ENCODE measurements at places on chromosomes 2 and 18.

- no peak for DNase-seq
Observed at GRCh38 chr2:75998451-75998850, 287.7 kb upstream of the GCFC2 start.

DNA sequence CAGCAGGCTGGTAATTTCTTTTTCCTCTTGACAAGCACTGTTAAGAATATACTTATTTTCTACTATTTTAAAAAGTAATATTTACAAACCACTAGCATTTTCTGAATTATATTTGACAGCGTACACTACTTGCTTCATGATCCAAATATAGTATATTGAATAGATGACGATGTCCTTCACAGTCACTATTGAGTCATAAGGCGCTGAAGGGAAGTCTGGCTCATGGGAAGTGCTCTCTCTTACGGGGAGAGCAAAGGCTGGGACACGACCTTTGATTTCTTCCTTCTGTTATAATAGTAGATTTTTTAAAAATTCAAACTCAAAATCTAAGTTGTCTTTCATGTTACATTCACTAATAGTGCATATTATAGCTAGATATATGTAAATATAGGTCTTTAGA lies 357.1 kb downstream of the SOCS6 start:
- no peak for DNase-seq

- DNase-seq = no peak
Observed at GRCh38 chr2:37992601-37993000, 67.5 kb downstream of the RMDN2 start.

DNA sequence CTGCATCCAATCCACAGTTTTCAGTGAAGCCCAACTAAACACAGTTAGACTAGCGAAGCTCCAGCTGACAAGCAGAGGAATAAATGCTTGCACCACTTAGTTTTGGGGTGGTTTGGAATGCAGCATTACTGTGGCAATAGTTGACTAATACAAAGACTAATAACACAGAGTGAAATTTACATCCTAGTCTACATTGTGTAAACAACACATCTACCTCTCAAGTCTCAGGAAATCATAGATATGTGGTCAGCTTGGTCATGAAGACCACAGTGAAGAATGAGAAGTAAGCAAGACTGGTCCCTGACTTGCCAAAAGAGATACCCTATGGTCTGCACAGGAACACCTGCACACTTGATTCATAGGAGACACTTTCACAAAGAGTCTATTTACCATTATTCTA lies 155.1 kb upstream of the TANK start:
- DNase-seq = no peak

DNA sequence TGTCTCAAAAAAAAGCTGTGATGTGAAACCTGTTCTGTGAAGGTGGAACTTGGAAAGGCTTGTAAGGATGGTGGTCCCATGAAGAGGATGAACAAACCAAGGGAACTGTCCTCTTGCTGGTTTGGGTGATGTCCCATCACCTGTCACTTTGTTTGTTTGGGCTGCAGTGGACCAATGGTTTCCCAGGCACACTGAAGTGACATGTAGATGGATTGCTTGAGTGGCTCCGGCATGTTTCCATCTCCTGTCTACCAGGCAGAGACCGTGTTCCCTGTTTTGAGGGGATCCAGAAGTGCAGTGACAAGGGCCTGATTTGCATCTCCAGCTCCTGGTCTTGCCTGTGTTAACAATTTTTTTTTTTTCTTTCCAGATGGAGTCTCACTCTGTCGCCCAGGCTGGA lies 8.9 kb downstream of the NEDD4L start:
- no peak for DNase-seq

DNA sequence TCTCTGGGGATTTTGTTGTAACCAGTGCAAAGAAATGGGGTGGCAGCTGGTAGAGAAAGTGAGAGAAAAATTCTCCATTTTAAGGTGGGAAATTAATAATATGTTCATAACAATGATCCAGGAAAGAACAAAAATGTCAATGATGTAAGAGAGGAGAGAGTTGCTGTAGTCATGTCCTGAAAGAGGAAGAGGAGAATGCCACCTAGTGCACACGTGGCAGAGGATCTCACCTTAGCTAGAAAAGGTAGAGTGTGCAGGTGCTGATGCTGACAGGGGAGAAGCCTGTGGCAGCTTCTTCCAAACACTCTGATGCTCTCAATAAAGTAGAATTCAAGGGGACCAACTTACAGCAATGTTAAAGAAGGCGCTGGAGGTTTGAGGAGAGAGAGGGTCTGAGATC lies 282.9 kb upstream of the PKDCC start:
- DNase-seq = no peak

DNA sequence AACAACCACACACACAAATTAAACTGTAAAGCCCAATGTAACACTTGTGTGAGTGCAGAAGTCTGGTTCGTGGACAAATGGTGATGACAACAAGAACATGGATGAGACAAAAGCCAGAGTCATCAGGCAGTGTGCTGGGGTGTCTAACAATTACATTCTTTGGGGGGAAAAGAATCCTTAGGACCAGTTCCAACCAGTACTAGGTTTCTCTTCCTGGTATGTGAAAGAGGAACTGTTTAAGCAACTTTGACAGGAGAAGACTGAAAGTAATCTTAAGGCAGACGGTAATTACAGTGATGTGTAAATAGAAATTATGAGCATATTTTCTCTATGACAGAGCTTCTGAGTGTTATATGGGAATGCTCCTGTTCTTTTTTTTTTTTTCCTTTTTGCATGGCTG lies 133.4 kb downstream of the AFF3 start:
- DNase-seq = no peak

DNA sequence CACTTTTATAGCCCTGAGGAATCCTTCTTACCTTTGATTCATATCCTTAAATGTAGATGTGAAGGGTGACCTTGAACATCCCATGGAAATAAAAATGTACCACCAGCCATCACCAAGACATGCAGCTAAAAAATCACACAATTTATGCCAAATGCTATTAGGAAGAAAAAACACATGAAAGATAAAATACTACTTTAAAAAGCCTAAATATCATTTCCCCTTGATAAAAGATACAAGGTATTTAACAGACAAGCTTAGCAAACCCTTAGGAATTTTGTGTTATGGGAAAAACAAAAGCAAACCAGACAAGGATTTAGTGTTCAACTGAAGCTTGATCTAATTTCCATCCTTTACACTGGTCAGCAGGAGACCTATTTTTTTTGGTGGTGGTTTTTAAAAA lies 255.0 kb downstream of the ICOS start:
- no peak for DNase-seq

- DNase-seq = no peak
Observed at GRCh38 chr2:64485961-64486360, 32.0 kb downstream of the LGALSL start.

- no peak for DNase-seq
Observed at GRCh38 chr2:233419602-233420391, 65.5 kb downstream of the DGKD start.

DNA sequence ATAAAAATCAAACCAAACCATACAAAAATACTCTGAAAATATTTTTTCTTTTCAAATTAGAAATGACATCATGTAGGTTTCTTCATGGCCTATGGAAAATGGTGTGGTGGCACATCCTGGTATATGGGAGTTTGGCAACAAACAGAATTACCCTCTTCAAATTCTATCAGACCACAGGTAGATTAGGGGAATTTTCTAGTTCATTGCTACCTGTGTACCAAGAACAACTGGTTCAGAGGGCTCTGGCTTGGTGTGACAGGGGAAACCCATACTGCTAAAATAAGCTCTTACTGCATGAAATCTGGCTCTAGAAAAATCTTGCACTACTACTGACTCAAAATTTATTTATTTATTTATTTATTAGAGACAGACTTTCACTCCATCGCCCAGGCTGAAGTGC lies 63.4 kb upstream of the PELI1 start:
- DNase-seq = no peak

- DNase-seq = no peak
Observed at GRCh38 chr2:61134141-61134540, 27.8 kb upstream of the C2orf74 start.

GRCh38 chr2:41400088-41400665 lies 647.6 kb upstream of the PKDCC start:
- no peak for DNase-seq

GRCh38 chr18:13726972-13727331 lies 479 bp downstream of the RNMT start:
- DNase-seq = peak; percentile 55

DNA sequence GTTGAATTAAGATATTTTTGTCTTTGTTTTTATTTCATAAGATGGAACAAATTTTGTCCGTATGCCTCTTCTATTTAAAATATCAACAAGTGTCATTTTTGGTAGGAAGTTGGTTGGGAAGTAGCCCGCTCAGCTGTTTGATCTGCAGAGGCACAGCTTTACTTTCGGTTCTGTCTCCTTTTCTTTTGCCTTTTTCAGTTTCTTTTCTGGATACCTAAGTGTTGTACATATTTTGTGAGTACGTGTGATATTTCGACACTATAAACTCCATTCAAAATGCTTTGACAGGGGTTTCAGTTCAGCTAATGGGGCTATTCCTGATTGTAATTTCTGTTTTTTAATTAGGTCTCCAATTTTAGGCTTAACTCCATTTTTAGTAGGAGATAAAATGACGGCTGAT lies 1785.0 kb upstream of the LRRTM1 start:
- DNase-seq = no peak

GRCh38 chr18:57073501-57074187 lies 73.2 kb upstream of the BOD1L2 start:
- no peak for DNase-seq

DNA sequence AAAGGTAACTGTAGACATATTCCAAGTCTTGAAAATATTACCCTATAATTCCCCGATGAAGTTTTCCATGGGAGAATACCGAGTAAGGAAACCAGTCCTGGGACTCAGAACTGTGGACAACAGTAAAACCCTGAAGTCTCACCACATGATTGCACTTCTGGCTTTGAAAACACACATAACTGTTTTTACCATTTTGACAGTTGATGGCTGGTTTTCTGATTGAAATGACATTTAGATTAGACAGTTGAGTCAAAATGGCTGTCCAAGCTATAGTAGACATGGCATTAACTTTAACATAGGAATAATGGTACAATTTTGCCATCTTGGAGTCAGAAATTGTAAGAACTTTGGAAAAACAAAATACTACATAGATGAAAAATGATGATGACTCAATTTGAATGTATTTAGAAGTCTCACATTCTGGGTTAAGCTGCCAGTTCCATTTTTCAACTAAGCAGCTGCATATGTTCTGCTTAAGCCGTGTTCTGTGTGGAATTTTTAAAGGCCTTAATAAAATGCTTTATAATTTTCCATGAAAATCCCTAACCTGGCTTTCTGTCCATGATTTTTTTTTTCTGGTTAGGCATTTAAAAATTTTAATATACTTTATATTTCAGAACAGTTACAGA lies 38.3 kb upstream of the WIPF1 start:
- no peak for DNase-seq

- DNase-seq = no peak
Observed at GRCh38 chr2:68203587-68203986, 45.9 kb downstream of the PNO1 start.

DNA sequence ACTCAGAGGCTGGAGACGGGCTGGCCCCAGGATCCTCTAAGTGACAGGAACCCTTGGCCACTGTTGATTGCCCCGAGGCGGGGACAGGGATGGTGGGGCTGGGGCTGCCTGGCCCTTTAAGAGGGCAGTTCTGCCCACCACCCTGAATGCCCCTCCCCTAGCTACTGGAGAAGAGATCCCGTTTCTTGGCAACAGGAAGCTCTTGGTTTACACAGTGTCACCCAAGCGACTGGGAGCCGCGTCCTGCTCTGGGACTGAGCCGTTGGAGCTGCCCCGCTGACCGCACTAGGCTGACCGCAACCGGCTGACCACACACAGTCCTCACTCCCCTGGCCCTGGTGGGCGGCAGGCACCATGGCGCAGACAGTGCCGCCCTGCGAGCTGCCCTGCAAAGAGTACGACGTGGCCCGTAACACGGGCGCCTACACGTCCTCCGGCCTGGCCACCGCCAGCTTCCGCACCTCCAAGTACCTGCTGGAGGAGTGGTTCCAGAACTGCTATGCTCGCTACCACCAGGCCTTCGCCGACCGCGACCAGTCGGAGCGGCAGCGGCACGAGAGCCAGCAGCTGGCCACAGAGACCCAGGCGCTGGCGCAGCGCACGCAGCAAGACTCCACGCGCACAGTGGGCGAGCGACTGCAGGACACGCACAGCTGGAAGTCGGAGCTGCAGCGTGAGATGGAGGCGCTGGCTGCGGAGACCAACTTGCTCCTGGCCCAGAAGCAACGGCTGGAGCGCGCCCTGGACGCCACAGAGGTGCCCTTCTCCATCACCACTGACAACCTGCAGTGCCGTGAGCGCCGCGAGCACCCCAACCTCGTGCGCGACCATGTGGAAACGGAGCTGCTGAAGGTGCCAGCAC lies at the start of gene TEKT4:
Gene TEKT4, plus strand, starts transcription at position 205 of the 862 bp plus-strand sequence. Its CDS starts 150 bp downstream, at position 355.
- DNase-seq = no peak

DNA sequence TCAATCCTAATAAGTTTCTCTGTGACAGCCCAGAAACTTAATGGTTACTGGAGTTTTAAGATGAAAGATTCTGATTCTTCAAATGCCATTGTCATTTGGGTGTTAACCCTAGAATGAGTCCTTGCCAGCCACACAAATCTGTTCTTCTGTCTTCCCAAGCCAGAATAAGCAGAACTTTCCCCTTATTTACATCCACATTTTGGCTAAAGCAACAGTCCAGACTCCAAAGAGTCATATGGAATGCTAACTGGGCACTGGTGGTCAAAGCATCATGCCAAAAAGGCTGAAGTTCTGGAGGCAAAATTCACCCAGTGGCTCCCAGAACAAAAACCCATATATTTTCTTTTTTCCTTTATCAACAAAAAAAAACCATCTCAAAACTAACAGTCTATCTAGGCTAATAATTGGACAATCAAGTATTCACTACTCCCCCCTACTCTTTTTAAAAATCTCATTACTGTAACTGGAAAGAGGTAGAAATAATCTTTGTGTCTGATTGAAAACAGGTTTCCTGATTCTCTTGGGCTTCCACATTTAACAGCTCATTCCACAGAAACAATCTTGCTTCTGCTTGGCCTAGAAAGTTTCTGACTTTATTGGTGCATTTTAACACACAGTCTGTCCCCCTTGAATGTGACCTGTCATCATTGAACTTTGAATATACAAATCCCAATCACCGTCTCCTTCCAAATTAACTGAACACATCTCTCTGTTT lies 89.6 kb upstream of the SETBP1 start:
- DNase-seq = no peak

- DNase-seq = no peak
Observed at GRCh38 chr2:3445891-3446290, 66.4 kb downstream of the TRAPPC12 start.

GRCh38 chr18:79935499-79935898 lies 16.0 kb downstream of the SLC66A2 start:
- DNase-seq = no peak

DNA sequence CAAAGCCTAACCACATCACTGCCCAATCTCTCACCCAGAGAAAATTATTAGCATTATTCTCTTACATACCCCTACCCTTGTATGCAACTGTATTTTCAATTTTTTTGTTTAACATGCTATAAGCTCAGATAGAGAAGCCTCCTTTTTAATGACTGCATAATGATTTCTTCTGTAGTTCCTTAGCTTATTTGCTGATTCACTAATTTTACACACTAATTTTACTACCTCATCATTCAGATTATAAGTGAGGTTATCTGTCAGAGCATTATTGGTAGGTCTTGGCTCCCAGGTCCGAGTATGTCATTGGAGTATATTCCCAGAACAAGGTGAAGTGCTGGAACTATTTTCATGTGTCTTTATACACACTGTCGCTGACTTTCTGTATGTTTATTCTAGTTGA lies 45.4 kb downstream of the RHBDD1 start:
- no peak for DNase-seq
